ENCODE measurements at places on chromosomes 3 and 15.

DNA sequence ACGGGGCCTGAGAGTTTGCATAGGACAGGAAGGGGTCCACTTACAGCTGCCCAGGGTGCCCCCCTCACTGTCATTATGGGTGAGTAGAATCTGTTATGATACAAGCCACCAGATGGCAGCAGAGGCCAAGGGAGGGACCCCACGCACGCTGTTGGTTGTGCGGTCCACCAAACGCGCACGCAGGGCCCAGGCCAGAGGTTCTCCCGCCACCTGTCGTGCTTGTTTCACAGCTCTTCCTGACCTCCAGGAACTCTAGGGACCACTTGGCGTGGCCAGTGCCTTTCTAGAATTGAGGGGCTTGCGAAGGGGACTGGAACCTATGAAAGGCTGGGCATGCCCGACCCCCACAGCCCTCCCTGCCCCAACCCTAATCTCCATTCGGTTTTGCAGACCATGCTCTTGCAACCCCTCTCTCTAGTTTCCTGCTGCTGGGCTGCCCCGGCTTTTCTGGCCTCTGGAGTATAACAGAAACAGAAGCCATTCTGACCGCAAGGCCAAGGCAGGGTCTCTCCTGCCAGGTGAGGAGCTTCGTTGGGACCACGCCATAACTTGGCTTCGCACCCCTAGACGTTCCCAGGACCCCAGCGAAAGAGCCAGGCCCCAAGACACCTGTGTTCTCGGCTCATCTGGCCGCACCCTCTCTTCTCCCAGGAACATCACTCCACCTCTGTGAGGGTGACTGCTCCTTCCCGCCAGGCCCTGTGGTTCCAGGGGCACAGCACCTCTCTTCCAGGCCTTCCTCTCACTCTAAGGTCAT, 46.0 kb downstream of the ALDH1L1 start:
- no peak for DNase-seq

DNA sequence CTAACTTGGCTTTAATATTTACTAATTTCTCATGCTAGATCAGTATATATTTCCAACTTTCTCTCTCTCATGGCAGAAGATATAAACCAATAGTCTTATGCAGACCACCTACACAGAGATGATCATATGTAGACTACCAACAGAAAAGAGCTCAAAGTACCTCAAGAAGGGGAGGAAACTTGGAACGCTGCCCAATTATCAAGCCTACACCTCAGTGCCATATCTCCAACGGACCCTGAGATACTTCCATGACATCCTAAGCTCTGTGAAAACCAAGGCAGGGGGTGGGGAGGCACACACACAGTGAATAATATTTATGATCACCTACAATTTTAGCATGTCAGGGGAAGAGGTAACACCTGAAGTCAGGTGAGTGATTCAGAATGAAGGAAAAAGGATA, 100.6 kb downstream of the STAG1 start:
- no peak for DNase-seq

GRCh38 chr15:97998307-97999071, 38.0 kb downstream of the ARRDC4 start:
- no peak for DNase-seq

DNA sequence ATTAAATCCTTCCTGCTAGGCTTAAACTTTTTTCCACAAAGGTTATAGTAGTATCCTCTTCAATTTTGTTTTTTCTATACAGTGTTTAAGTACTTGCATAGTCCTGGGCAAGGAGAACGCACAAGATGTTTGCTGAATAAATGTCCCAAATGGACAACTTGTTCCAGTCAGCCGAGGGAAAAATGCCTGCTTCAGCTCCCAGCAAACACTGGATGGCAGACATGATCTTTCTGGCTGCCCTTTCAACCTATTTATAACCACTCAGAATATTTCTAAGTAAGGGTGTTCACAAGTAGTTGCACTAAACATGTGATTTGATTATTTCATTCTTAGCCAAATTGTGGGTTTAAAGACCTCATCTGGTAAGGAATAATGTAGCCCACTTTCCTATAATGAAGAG, 29.8 kb downstream of the GNB4 start:
- no peak for DNase-seq

- DNase-seq, result no peak
Measured at GRCh38 chr3:42288385-42288784, 22.4 kb upstream of the CCK start.

- no peak for DNase-seq
Measured at GRCh38 chr3:4680871-4681300, 187.7 kb downstream of the ITPR1 start.

All from GOT3 (cell line).